ENCODE measurements at places on chromosomes 4 and X.
A peak's percentile ranks its signal among the peaks of the same experiment; 100 is the strongest.

DNA sequence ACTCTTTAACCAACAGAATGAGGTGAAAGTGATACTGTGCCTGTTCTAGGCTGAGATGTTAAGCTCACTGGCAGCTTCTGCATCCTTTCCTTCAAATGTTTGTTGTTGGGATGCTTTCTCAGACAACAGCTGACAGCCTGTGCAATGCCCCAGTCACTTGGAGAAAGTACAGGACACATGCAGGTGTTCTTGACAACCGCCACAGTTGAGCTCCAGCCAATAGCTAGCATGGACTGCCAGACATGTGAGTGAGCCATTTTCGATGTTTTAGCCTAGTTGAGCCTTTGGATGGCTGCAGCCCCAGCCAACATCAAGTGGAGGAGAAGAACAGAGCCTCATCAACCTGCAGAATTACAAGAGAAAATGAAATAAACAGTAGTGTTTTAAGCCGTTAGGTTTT lies 94.1 kb upstream of the PPP3CA start:
- DNase-seq, result no peak

- DNase-seq, result peak; percentile 81
These were observed 4.2 kb upstream of the TMSB4X start for GRCh38 chrX:12970691-12971202.

GRCh38 chr4:148061795-148062194 lies 329.9 kb downstream of the ARHGAP10 start:
- DNase-seq, result no peak

- DNase-seq, result peak; percentile 17
These were observed 4.2 kb downstream of the CENPVL3 start for GRCh38 chrX:51614353-51615012.

DNA sequence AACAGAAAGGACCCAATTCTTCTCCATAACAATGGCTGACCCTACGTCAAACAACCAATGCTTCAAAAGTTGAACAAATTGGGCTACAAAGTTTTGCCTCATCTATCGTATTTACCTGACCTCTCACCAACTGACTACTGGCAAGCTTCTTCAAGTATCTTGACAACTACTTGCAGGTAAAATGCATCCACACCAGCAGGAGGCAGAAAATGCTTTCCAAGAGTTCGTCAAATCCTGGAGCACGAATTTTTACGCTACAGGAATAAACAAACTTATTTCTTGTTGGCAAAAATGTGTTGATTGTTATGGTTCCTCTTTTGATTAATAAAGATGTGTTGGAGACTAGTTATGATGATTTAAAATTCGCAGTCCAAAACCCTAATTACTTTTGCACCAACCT lies 6.7 kb upstream of the GAB1 start:
- no peak for DNase-seq

- DNase-seq, result no peak
These were observed 123.4 kb upstream of the GUCY1A1 start for GRCh38 chr4:155543126-155543765.

GRCh38 chr4:184343502-184344177 lies 126.0 kb upstream of the ENPP6 start:
- DNase-seq, result peak; percentile 77

GRCh38 chr4:163535657-163536056 lies 41.2 kb downstream of the TMA16 start:
- no peak for DNase-seq

- DNase-seq, result peak; percentile 79
These were observed 34.2 kb downstream of the WDR13 start for GRCh38 chrX:48631376-48632090.

DNA sequence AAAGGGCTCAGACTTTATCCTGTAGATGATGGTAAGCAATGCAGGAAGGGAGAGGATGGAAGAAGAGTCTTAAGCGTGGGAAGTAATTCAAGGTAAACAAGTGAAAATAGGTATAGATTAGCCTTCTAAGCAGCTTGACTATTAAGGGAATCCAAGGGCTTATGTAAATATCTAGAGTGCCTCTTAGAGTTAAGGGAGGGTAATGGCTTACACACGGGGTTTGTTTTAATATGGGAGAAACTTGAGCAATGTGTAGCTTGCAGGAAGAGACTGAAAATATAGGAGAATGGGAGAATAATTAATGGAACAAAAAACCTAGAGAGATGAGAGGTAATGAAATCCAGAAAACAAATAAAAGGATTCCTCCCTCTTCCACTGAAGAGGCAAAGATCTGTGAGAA lies 12.8 kb upstream of the SAP30 start:
- DNase-seq, result no peak

DNA sequence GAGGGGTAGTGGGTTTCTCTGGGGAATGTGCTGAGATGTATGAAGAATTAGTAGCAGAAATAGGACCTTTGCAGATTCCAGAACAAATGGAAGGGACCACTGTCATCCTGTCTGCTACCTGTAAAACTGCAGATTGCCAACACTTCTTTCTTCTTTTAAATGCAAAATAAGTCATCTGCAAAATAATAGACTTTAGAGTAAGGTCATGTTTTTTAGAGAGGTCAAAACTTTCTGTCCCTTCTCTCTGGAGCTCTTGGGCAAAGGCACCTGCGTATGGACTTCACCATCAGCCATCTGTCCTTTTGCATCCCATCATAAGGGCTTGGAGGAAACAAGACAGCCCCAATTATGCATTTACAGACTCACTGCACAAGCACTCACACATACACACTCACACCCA lies 121.1 kb upstream of the PPARGC1A start:
- no peak for DNase-seq

DNA sequence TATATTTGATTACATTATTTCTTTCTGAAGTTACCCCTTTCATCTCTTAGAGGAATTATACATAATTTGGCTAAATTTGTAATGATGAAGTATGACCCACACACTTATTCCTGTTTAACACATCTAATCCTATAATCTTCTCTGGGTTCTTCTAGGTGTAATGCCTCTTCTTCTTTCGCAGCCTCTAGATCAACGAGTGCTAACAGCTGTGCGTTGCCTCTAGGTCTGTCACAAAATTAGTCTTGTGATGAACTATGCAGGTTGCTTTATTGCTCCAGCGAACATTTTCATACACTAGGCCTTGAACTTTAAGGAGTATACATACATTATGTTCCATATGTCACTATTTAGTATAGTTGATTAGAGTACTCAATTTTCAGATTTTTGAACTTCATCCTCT lies 89.9 kb downstream of the TTC29 start:
- DNase-seq, result no peak

- DNase-seq, result peak; percentile 49
These were observed 16.2 kb upstream of the ZCCHC12 start for GRCh38 chrX:118807151-118808017.

- DNase-seq, result no peak
These were observed 451 bp downstream of the SOD3 start for GRCh38 chr4:24795666-24796381.

- no peak for DNase-seq
These were observed 39.4 kb downstream of the LDB2 start for GRCh38 chr4:16859031-16859430.

DNA sequence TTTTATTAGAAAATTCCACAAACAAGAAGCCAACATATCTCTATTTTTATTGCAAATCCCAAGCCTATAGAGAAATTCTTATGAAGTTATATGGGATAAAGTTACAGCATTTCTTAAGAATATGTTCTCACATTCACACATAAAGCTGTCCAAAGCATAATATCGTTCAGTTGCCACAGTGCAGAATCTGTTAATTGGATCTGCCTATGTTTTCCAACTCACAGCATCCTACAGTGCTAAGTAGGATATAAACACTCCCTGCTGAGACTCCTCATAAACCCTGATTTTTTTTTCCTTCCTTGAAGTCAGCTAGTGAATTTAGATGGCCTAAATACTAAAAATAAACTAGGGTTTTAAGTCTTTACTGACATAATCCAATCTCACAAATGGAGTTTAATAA lies 307.9 kb downstream of the PDGFC start:
- no peak for DNase-seq

DNA sequence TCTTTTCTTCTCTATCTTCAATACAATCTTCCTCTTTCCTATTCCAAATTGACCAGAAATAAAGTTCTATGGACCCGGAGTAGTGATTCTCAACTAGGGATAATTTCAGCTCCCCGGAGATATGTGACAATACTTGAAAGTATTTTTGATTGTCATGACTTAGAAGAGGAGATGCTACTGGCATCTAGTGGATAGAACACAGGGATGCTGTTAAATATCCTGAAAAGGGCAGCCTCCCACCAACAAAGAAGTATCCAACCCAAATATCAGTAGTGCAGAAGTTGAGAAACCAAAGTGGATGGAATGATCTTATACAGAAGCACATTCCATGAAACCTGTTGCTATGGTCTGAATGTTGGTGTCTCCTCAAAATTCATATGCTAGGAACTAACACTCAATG lies 65.7 kb upstream of the NDST3 start:
- DNase-seq, result no peak

GRCh38 chrX:131572372-131573014 lies 28.6 kb downstream of the OR13H1 start:
- DNase-seq, result no peak

DNA sequence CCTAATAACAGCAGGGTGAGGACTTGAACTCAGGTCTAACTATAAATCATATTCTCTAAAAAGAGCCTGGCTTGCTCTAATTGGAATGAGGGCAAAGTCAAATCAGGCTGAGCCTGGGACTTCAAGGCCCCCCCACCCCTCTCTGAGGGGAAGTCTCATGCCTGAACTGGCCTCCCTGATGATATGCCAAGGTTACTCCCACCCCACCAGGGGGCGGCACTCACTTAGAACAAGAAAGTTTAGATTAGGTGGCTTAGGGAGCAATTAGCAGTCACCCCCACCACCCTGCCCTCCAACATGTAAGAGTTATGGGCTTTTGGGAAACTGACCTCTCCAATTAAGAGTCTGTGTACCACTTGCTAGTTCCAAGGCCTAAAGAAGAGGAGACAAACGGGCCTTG lies 2.7 kb downstream of the FOXO4 start:
- DNase-seq, result peak; percentile 67

DNA sequence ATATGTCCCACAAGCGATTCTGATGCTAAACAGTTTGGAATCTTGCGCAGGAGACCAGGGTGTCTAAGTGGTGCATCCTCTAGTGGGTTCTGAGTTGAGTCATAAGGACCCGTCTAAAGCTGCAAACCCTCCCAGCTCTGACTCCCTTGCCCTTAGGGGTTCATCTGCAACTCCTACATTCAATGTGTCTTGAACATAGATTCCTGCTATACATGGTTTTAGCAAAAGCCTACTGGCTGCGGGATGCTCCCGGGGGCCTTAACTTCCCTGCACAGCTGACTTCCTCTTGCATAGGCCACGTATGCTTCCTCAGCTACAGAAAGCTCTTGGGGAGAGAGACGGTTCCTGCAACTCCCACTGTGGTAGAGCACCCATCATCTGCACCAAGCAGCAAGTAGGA lies 236.7 kb downstream of the EVC2 start:
- no peak for DNase-seq

GRCh38 chr4:129342819-129343408 lies 247.0 kb downstream of the C4orf33 start:
- DNase-seq, result peak; percentile 97

DNA sequence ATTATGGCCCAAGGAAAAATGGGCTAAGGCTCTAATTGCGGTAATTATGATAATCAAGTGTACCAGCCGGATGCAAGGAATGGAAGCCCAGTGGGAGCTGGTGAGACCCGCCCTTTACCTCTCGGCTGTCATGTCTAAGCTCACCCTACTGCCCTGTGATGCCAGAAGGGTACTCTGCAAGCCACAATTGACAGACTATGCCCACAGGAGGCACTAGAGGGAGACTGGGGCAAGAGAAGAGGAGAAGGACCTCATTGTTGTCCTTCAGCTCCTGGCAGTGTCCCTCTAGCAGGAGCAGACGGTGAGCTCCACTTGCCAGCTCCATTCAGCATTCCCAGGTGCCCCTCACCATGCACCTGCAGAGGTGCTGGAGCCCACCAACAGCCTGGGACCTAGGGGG lies 141.8 kb downstream of the SMIM20 start:
- no peak for DNase-seq

GRCh38 chr4:8238515-8239053 lies 31.0 kb upstream of the HTRA3 start:
- DNase-seq, result peak; percentile 61

- no peak for DNase-seq
These were observed 14.9 kb downstream of the RPGR start for GRCh38 chrX:38312436-38312835.

DNA sequence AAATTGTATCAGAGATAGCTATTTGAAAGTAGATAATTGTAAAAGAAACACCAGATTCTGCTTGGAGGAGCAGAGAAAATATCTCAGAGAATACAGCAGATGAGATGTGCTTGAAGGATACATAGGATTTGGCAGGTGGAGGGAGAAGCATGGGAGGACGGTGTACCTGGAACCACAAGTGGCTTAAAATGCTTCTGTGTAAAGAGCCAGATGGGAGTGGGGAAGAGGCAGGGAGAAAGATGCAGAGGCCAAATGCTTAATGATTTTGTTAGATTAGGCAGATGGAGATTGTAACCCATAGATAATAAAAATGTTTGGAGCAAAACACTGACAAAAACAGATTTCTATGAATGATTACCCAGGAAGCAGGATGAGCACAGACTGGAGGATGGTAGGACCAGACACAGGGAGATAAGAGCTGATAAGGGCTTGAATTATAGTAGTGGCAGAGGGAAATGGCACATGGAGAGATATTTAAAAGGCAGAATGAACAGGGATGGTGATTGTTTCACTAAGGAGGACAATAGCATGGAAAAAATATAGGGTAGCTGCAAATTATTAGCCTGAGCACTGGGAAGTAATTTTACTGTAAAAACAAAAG lies 145.7 kb upstream of the TBC1D9 start:
- no peak for DNase-seq

- DNase-seq, result peak; percentile 88
These were observed 114.0 kb downstream of the RBM47 start for GRCh38 chr4:40515398-40516293.

- no peak for DNase-seq
These were observed 206.0 kb downstream of the HHIP start for GRCh38 chr4:144851948-144852347.

GRCh38 chr4:38582445-38582844 lies 81.6 kb upstream of the KLF3 start:
- DNase-seq, result peak; percentile 58

DNA sequence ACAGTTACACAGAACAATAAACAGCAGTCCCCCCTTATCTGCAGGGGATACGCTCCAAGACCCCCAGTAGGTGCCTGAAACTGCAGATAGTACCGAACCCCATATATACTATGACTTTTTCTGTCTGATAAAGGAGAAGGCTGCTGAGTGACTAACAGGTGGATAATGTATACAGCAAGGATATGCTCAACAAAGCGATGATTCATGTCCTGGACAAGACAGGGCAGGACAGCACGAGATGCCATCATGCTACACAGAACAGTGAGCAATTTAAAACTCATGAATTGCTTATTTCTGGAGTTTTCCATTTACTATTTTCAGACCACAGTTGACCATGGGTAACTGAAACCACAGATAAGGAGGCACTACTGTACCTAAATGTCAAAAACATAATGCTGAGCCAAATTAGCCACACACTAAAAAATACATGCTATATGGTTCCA lies 76.1 kb downstream of the MANBA start:
- peak; percentile 49 for DNase-seq
